ENCODE measurements at places on chromosomes 4 and X.

DNA sequence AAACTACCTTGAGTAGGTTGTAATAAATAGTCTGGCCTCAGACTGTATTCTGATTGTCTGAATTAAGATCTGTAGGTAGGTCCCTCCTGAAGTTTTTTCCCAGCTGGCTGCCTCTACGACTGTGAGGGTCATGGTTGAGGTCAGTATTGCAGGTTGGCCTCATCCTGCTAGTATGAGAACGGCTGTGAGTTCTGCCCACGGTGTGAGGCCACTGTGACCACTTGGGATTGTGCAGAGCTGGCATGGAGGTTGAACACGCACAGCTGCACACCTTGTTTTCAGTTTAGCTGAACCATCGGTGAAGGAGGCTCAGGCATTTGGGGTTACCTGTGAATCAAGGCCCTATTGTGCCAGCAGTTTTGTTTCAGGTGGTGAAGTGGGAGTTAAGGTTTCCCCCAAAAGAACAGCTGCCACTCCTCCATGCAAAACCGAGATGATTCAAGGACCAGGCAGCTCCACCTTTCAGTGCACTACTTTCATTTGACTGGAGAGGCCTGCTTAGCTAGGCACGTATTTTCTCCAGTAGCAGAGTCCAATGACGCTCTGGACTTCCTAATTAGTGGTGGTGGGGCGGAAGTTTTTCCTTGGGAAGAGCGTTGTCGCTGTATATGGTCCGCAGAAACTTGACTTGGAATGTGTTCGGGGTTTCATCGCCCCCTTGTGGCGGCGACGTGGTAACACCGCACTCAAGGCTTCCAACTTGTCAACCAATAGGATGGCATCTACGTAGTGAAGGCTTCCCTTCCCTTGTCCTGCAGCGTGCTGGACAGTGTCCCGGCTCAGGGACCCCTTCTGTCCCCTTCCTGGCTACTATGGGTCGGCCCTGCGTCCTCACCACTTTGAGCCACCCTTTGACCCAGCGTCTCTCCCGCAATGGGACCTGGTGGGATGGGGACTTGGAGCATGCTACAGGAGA is 13.8 kb downstream of the CMC4 start:
- peak; percentile 69 for DNase-seq

- DNase-seq = no peak
Measured at GRCh38 chr4:7331682-7332000, 103.1 kb downstream of the PSAPL1 start.

GRCh38 chr4:158015241-158015640 is 157.6 kb downstream of the GASK1B start:
- DNase-seq = no peak

DNA sequence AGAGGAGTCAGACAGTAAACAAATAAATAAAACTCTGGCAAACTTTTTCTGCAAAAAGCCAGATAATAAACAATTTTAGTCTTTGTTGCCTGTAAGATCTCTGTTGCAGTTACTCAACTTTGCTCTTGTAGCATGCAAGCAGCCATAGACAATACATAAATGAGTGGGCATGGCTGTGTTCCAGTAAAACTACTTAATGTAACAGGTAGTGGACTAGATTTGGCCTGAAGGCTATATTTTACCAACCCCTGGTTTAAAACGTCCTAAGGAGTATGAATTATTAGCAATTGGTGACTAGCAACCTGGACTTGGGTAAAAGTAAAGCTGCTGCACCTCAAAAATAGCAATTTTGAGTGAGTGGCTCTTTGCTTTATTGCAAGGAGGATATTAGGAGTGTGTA is 30.9 kb downstream of the SLAIN2 start:
- no peak for DNase-seq

- no peak for DNase-seq
Measured at GRCh38 chr4:18690291-18690955, 668.9 kb upstream of the LCORL start.

Measured in Calu3 (cell line).